ENCODE measurements at places on chromosomes 5 and 9. TPM values are rescaled to one million over a fixed set of nuclear protein-coding genes. Genes with fewer than 3 reads are reported as not detected.

PCDHB8 gene
- total RNA-seq = 4.3 TPM

ADRA1B gene
- total RNA-seq = 5.4 TPM

SARDH gene
- total RNA-seq = 0.84 TPM

CA9 gene
- total RNA-seq = 4.3 TPM

PCDHA9 gene
- total RNA-seq = 0.36 TPM

ST8SIA4 gene
- 19.7 TPM for total RNA-seq

ADAMTS2 gene
- 49.8 TPM for total RNA-seq
